ENCODE measurements at places on chromosomes 6 and 20.

- no peak for DNase-seq
Observed at GRCh38 chr6:143867236-143867635, 3.0 kb downstream of the ZC2HC1B start.

DNA sequence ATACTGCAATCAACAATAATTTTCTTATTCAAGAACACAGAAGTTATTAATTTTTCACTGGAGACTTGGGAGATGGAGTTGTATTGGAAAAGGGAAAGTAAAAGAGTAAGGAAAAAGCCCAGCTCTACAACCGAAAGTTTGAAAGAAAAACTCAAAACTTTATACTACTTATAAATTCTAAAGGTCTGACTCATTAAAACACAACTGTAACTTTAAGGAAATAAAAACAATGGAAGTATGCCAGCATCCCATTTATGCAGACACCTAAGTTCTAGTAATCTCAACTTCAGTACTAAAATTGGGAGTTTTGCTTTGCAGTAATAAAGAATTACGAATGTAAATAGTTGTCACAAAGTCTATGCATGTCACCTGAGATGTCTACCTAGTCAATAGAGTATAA, 80.6 kb downstream of the IRAK1BP1 start:
- no peak for DNase-seq

GRCh38 chr6:158474961-158475343, 84.9 kb upstream of the TMEM181 start:
- no peak for DNase-seq

- no peak for DNase-seq
Observed at GRCh38 chr6:125942672-125943527, 13.7 kb upstream of the HINT3 start.

GRCh38 chr20:63285636-63286615, 7.1 kb upstream of the COL20A1 start:
- no peak for DNase-seq

GRCh38 chr20:8375898-8376297, 243.8 kb downstream of the PLCB1 start:
- DNase-seq = no peak

GRCh38 chr20:37898233-37899104, 4.5 kb upstream of the VSTM2L start:
- no peak for DNase-seq

DNA sequence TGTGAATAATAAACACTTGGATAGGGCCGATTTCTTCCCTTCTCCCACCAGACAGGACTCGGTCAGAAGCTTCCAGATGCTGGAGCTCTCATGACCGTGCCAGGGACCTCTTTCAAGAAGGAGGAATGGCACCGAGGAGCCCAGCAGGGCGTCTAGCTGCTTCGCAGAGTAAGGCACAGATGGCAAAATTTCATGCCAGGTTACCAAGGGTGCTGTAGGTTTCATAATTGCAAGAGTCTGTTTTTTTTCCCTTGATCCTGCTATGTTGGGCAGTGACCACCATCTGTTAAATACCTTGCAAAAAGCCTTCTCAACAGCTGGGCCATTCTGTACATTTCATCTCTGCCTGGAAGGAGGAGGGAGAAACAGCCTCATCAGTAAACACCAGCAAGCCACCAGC, 111.8 kb downstream of the EDN3 start:
- no peak for DNase-seq

Measured in left ventricle myocardium superior (tissue), 1 donor.